ENCODE measurements at places on chromosomes 2 and 18.

DNA sequence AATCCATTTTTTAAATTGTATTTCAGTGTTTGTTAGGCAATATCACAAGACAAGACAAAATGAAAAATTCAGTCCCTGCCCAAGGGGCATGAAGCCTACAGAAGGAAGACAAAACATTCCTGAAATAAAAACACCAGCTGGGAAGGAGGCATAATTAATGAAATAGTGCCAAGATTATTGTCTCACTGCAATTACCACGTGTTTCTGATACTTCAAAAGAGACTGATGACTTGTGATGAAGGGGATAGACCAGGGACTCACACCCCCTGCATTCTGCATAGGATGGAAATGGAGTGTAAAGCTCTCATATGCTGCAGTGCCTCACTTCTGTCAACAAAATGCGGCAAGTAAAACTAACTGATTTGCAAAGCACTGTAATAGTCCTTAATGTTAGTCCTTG lies 178.1 kb downstream of the BARD1 start:
- no peak for DNase-seq

DNA sequence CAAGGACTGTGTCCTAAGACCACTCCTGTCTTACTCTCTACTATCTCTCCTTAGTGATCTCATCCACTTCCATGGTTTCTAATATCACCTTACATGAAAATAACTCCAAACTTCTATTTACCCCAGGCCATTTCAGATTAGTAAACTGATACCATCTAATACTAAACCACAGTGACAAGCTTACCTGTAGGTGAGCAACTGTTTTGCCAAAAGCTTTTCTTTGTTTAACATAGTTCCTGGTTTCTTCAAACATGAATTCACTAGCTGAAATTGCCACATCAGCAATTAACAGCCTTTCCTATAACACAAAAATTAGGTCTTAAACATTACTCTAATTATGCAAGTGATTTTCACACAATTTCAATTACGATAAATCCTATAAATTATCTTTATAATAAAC lies 22.1 kb downstream of the ACADL start:
- no peak for DNase-seq

DNA sequence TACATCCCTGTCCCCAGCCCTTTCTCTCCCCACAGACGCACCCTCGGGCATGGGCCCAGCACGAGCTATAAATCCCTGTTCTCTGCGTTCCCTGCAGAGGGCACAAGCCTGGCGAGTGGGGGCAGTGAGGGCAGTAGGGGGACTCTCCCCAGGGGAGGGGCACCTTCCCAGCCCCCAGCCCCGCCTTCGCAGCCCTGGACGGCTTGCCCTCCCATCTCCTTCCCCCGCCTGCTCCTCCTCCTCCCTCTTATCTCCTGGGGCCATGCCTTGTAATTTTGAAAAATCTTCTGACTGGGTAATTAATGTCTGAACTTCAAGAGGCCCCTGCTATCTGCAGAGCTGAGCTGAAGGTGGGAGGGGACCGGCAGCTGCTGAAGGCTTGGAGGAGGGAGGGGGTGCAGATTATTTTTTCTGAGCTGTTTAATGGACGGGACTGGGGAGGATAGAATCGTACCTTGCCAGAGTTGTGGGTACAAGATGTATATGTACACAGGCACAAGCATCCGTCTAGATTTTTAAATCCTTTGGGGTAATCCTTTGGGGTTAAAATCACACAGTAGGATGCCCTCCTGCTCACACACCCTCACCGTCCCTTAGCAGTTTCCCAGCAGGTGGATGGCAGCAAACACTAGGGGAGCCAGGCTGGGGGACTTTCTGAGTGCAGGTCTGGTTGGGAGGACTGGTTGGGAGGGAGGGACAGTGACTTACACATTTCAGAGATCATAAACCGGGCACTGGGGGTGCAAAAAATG lies 121.9 kb downstream of the SMAD7 start:
- DNase-seq: no peak

GRCh38 chr2:241555711-241556110 lies 2.8 kb upstream of the BOK start:
- no peak for DNase-seq

DNA sequence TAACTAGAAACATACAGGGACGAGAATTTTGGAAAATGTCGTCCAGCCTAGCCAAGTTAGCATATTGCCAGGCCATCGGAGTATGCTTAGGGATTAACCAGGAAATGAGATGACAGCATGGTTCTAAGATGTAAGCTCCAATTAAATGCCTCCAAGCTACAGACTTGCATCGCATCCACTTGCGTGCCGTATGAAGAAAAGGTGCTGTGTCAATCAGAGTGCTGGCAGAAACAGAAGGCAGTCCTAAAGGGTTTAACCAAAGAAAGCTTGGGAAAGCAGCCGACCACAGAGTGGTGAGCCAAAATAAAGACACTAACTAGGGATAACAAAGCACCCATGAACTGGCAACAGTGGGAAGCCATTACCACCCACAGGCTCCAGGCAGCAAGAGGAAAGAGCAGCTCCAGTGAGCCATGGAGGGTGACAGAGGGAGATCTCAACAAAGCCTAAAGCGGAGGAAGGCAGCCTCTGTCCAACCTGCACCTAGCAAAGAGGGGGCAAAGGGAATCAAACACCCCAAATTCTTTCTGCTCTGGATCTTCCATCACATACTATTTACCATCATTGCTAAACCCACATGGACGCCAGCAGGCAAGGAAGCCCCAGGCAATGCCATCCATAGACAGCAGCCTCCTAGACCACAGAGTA lies 27.6 kb upstream of the SOCS6 start:
- DNase-seq: no peak

- no peak for DNase-seq
These were observed 21.5 kb upstream of the MFSD2B start for GRCh38 chr2:23988371-23988770.

Data from stimulated activated CD8-positive, alpha-beta memory T cell treated with anti-CD3 and anti-CD28 coated beads, Interleukin-7, amount 100 ng/mL, for 1 hour (primary cell).